Left lung (tissue), 14 donors: ENCODE measurements at places on chromosomes 1 and 21.

GRCh38 chr21:28537371-28538079 is 455.2 kb downstream of the LTN1 start:
- no peak for DNase-seq

DNA sequence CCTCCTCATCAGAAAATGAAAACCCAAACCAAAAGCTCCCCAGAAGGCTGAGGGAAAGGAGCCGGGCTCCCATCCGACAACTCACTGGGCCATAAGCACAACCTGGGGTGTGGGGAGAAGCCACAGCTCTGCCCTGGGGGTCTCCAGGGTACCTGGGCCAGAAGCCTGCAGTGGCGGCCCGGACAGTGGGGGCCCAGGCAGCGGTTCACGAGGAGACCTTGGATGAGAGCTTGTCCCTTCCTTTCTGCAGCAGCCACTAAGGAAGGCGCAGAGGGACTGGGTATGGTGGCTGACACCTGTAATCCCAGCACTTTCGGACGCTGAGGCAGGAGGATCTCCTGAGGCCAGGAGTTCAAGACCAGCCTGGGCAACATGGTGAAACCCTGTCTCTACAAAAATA is 17.5 kb upstream of the TRAPPC10 start:
- no peak for DNase-seq

- no peak for DNase-seq
Observed at GRCh38 chr1:33165809-33166208, 16.0 kb downstream of the TRIM62 start.

- DNase-seq, result no peak
Observed at GRCh38 chr1:219325368-219325742, 151.7 kb downstream of the LYPLAL1 start.

- no peak for DNase-seq
Observed at GRCh38 chr1:87956750-87957149, 628.1 kb downstream of the LMO4 start.

DNA sequence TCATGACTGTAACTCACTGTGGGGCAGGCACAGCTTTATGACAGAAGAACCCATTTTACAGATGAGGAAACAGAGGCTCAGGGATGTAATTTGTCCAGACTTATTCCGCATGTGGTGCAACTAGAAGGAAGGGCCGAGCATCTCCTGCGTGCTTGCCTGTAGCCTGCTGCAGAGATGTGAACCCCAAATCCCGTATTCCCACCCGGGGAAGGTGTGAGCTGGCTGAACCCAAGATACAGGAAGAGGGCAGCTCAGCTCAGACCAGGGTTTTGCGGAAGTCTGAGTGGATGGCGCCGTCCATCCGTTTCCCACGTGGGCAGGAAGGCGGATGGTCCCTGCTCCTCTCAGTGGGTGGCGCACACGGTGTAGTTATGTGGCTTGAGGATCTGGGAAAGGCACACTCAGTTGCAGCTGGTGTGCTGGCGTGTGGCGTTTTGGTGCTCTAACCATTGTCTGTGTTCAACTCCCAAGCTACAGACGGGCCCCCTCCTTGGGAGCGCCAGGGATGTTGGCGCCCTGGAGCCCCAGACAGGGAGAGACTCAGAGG is 1.2 kb downstream of the CROCC start:
- peak; percentile 65 for DNase-seq

- no peak for DNase-seq
Observed at GRCh38 chr1:26239936-26240335, 5.9 kb downstream of the CEP85 start.

DNA sequence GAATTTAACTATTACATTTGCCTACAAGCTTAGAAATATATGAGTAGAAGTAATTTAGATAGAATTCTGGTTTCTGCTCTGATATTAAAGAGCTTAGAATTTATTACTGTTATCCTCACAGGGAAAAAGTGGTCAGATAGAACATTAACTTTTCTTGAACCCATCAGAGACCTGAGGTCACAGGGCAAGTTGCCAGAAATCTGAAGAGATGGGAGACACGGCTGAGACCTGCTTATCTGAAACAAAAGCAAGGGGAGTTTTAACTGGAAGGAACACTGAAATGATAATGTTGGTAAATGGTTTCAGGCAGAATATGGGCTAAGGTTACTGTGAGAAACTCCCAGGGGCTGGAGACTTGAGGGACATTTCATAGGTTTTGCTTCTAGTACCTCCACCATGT is 28.0 kb upstream of the USP25 start:
- DNase-seq, result no peak
